ENCODE measurements at places on chromosomes 13 and 19. TPM values are rescaled to one million over a fixed set of nuclear protein-coding genes. Genes with fewer than 3 reads are reported as not detected.

Gene PEG3
- 2.6 TPM for total RNA-seq

Gene IQCN
- 0.13 TPM for total RNA-seq

Gene ZNF426
- 12.4 TPM for total RNA-seq

Gene SMAD9
- 0.62 TPM for total RNA-seq

Gene S1PR4
- not detected for total RNA-seq

Gene ITGBL1
- total RNA-seq: 0.21 TPM

Gene NR1H2
- 86.5 TPM for total RNA-seq

Gene ZNF491
- total RNA-seq: 4.6 TPM

Gene ZNF468
- total RNA-seq: 42.5 TPM

Gene ALOX5AP
- 96.0 TPM for total RNA-seq

- no peak for DNase-seq
Observed at GRCh38 chr19:21608571-21608970, 103.2 kb downstream of the ZNF429 start.

- no peak for DNase-seq
Observed at GRCh38 chr13:96744367-96745331, 249.6 kb downstream of the OXGR1 start.

DNA sequence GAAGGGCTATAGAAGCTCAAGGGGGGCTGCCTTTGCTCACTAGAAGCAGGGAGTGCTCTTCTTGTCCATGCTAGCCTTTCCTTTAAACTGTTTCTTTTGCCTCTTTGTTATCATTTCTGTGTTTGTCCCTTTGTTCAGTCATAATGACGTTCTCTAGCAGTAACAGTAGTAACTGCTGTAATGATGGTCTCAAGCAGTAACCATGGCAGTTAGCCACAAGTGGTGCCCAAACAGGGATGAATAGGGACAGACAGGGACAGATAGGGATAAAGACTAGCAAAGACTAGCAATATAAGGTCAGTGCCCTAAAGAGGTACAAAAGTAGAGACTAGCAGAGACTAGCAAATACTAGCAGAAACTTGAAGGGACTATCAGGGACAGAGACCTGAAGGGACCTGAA is 869.0 kb upstream of the PRR20A start:
- no peak for DNase-seq

DNA sequence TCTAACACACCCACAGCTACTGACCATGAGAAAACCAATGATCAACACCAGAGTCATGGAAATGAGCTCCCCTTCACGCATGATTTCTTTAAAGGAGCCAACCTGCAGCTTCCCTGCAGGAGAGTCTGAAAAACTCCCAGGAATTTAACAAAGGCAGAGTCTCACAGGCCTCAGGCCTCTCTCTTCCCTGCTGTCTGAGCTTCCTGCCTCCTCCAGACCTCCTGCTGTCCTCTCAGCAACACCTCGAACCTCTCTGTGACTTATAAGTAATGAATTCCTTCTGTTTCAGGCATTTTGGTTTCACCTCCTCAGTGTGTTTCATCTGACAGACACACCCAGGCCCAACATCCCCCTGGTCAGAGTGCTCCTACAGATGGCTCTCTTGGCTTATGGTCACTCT is 1044.4 kb downstream of the UQCRFS1 start:
- no peak for DNase-seq

- no peak for DNase-seq
Observed at GRCh38 chr19:33689138-33689746, 67.5 kb downstream of the CHST8 start.

DNA sequence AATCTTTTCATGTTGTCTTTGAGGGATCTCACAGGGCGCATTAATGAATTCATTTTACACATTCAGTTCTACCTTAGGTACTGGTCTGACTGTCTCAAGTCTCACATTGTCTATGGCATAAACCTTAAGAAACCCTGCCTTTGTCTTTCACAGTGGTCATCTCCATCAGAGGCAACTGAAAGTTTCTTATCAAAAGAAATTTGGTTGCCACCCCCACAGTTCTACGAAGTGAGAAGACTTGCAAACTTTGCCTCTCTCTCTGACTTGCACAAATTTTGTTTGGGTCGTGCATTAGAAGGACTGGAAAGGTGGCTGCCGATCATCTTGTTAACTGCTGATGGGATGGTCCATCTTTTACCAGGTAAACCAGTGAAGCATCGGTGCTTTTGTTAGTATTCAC is 10.5 kb upstream of the TDRD12 start:
- no peak for DNase-seq

GRCh38 chr13:49098771-49099512 is 121.2 kb upstream of the MLNR start:
- DNase-seq: no peak

DNA sequence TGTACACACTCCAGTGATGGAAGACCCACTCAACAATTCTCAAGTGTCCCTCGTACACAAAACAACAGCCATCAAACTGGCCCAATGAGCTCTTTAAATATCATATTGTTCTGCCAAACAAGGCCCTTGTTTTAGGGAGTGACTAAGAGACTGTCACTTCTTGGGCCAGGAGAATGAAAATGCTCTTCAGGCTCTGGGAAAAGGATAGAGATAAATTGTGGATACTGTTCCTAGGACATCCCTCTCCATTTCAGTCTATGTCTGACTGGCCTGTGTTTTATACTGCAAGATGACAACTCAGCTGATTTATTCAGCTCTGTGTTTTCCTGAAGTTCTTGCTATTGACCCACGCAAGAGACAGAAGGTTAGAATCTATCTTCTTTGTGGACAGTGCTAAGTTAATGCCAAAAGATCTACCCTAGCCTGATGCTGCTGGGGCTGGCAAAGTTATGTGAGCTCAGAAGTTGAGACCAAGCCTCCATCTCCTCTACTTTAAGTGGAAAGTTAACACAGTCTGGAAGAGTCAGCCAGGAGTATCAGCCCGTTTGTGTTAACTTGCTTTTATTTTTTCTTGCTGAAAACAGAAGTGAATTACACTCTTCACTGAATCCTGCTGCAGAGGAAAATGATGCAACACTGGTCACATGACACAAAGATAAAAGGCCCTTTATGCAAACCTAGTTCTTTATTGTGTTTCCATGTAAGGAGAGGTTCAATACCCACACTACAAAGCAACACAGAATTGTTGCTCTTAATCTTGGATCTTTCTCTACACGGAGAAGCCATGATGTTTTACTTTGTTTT is 14.6 kb downstream of the FRY start:
- peak; percentile 45 for DNase-seq

- DNase-seq: no peak
Observed at GRCh38 chr13:37144661-37145060, 39.2 kb upstream of the CSNK1A1L start.

GRCh38 chr13:72403396-72404010 is 323.9 kb downstream of the MZT1 start:
- no peak for DNase-seq

DNA sequence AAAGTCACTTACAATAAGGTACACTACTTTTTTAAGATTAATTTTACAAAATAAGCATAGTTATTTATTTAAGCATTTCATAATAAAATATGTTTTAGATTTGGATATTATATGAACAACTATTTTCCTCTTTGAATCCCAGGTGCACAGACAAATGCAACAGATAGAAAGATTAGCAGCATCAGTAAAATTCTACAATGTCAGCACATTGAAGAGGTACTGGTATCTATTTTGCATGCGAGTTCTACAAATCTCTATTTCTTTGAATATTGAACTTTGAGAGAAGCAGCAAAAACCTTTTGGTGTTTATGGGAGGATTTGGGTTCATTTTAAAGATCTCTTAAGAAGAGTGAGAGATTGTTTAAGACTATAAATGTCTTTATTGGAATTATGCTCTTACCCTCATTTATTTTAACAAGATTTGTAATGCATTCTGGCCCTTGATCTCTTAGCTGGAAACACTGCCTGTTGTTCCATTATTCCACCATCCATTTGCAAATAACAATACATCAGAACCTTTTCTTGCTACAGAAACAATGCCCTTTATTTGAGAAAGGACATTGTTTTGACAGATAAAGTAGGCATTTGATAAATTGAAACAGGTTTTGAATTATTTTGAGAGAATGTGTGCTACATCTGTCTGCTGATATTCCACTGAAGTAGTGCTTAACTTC is 558.8 kb upstream of the KLHL1 start:
- no peak for DNase-seq

GRCh38 chr13:106382534-106382933 is 152.9 kb downstream of the EFNB2 start:
- no peak for DNase-seq

DNA sequence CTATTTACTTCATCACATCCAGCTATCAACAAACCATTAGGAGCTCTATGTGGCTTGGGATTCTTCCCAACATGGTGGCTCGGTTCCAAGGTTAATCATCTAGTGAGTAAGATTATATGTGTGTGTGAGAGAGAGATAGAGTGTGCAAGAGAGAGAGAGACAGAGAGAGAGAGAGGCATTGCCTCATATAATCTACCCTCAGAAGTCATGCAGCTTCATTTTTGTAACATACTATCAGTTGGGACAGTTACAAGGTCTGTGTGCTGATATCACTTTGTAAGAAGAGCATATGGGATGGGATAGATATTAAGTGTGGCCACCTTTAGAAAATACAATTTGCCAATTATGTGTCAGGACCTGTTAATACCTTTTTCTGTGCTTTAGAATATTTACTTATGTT is 104.1 kb downstream of the NDFIP2 start:
- DNase-seq: no peak

GRCh38 chr13:74110053-74110452 is 24.2 kb downstream of the KLF12 start:
- DNase-seq: no peak

GRCh38 chr13:26509491-26509890 is 48.0 kb upstream of the WASF3 start:
- DNase-seq: no peak

DNA sequence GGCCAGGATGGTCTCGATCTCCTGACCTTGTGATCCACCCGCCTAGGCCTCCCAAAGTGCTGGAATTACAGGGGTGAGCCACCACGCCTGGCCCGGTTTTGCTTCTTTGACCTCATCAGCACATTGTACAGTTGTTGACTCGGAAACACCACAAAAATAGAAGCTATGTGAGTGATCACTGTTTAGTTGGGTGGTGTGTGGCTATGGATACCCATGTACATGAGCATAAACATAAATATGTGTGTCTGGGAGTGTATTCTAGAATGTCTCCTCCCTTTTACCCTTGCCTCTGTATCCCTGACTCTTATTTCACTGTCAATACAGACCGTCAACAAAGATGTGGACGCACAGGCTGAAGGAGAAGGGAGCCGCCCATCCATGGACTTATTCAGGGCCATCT is 14.4 kb upstream of the WDR88 start:
- DNase-seq: no peak

DNA sequence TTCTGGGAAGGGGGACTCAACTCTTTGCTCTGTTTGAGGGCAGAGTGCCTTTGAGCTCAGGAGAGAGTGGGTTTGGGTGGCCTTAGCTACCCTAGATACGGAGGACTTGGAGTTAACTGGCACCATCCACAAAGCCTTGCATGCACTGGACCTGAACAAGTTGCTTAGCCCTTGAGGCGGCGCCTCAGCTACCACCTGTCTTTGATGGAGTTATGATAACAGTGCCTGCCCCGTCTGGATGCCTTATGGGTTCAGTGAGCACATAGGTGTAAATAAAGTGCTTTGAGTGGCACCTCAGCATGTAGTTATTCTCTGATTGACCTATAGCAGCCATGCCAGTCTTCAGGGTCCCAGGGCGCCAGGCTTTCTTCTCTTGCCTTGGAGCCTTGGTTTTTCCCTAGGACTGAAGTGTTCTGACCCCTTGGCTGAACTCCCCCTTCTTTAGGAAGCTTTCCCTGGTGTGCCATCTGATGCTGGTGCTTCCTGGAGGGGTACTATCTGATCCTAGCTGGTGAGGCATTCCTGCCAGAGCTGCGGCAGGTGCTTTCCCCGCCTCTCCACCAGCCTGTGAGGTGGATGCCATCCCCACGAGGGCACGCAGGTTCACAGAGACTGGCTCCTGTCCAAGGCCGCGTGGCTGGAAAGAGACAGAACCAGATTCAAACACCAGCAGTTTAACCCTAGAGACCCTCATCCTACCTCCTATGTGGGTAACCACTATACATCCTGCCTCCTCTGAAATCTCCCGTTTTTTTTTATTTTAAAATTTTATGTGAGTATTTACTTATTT is 5.8 kb downstream of the BCKDHA start:
- DNase-seq: no peak

GRCh38 chr13:21733475-21734263 is 62.8 kb downstream of the FGF9 start:
- peak; percentile 51 for DNase-seq

DNA sequence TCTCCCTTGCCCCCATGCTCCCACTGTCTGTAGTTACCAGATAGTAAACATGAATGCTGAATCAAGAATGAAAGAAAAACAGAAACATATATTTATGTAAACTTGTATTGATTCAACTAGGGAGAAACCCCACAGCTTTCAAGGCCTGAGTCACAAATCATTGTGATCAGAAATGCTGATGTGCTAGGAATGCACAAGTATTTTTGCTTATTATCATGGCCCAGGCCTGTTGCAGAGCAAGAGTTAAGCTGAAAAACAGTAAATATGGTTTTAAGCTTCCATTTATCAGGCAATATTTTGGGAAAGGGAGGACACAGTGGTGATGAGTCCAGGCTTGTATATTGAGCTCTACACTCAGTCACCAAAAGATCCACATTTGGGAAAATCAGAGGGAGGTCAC is 669.6 kb downstream of the DIAPH3 start:
- no peak for DNase-seq

GRCh38 chr19:46133101-46133627 is 8.7 kb upstream of the IGFL3 start:
- DNase-seq: peak; percentile 97

DNA sequence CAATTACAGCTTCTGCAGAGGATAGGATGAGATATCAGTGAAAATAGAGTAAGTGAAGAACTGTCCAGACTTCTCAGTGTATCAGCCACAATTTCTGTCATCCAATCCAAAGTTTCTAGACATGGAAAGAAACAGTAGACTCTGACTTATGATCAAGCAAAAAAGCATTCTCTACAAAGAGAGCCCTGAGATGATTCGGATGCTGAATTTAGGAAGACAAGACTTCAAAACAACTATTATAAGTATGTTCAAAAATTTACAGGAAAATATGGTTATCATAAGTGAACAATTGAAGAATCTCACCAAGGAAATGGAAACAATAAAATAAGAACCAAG is 238.2 kb upstream of the IRS2 start:
- DNase-seq: no peak

GRCh38 chr19:7746903-7747884 is at the start of gene CD209:
Gene CD209, minus strand, starts transcription at chr19:7747534. Its CDS starts 23 bp downstream, at chr19:7747511.
- no peak for DNase-seq

- DNase-seq: no peak
Observed at GRCh38 chr13:66576381-66576780, 653.8 kb downstream of the PCDH9 start.

GRCh38 chr19:57719901-57720519 is 7.4 kb downstream of the ZNF671 start:
- DNase-seq: no peak

- DNase-seq: peak; percentile 47
Observed at GRCh38 chr19:55958356-55958755, 10.7 kb downstream of the NLRP8 start.

Data from kidney epithelial cell (primary cell).